ENCODE measurements at places on chromosomes 11 and 22. TPM values are rescaled to one million over a fixed set of nuclear protein-coding genes. Genes with fewer than 3 reads are reported as not detected.

Gene FOLR2
- total RNA-seq = not detected

Gene SYVN1
- 32.2 TPM for total RNA-seq

DNA sequence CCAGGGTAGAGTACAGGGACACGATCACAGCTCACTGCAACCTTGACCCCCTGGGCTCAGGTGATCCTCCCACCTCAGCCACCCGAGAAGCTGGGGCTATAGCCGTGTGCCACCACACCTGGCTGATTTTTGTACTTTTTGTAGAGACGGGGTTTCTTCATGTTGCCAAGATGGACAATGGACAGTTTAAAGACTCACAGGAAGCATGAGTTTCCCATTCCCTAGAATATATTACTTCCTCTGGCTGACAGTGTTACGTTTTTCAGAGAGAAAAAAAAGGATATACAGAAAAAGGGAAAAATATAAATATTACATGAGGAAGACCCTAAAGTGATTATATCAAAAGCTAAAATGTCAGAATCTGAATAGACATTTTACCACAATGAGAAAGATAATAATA, 72.3 kb downstream of the RSF1 start:
- DNase-seq = no peak

DNA sequence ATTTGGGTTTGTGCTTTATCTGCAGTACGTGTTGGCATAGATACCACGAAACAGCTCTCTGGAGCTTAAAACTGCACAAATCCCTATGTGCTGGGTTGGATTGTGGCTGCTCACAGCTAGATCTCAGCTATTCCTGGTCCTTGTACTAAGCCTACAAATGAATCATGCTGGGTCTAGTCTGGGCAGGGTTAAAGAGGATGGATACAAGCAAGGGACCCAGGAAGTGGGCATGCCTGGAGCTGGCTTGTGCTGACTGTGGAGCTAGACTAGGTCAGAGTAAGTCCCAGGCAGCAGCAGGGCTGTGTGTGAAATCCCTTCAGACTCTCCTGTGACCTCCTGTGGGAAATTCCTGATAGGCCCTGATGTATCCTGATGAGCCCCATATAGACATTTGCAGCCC, 3.9 kb upstream of the E2F8 start:
- no peak for DNase-seq

Measured in endothelial cell (in vitro differentiated cells).